ENCODE measurements at places on chromosomes 3 and 15.

DNA sequence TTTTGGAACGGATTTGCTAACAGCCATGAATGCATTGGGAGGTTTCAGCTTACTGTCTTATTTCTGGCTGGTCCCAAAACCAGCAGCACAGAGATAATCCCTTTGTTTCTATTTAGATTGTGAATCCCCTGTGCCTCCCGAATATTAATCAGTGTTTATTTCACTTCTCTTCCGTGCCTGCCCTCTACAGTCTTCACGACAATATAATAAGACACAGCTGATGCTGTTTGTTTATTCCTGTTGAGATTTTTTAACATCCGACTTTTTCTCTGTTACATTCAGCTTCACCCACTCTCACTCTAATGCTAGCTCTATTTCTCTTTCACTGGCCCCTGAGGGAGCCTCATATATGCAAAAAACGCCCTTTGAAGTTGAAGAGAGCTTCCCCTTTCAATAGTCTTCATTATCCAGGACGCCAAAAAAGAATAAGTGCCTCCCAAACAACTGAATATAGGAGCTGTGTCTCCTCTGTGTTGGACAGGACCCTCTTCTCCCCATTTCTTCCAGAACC, 995.3 kb downstream of the ROBO2 start:
- no peak for DNase-seq

DNA sequence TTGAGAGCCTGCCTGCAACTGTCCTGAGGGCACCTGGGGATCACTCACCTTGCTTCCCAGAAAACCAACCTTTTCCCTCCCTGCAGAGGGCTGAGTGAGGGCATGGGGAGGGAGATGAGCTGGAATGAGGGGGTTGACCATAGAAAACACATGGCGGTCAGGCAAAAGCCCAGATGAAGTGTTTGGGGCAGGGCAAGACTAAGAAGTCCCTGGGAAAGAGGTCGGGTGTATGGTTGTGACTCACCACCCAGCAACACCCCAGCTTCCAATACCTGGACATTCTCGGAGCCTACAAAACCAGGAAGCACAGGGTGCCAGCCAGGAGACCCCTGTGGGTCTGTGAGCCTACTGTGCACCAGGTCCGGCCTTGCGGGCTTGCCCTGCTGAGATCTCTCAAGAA, 95.3 kb upstream of the ATP2B2 start:
- no peak for DNase-seq

GRCh38 chr3:188126934-188127333, 27.0 kb upstream of the LPP start:
- no peak for DNase-seq

- peak; percentile 93 for DNase-seq
These were observed 28.8 kb downstream of the LYSMD4 start for GRCh38 chr15:99704444-99704838.

GRCh38 chr3:168862466-168862865, 766.7 kb upstream of the GOLIM4 start:
- DNase-seq: no peak

DNA sequence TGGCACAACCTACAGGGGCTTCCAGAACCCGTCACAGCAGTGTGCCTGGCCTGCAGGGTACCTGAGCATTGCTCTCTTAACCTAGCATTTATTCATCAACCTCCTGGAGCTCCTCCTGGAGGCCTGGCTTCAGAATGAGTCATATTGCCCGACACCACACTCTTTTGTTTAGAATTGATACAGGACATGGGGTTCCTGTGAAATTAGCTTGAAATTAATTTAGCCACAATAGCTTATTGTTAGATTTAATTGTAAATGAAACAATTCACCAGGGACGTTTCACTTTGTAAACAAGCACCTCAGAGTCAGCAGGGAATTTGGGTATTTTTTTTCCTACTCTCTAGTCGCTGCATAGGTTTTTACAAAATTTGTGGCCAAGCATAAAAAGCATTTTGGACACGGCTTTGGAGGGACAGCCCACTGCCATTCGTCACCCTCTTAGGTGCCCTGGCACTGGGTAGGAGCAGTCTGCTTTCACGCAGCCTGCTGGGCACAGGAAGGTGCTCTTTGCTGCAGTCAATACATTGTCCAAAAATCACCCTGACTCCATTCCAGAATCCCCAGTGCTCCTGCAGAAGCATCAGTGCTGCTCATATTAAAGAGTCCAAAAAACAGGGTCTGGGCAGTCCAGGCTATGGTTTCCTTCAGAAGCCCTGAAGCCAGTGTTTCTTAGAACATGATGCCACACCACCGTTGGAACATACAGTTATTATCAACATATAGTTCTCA, 60.8 kb upstream of the MEF2A start:
- no peak for DNase-seq

Measured in suppressor macrophage (primary cell).